Germinal center (tissue), 1 donor: ENCODE measurements at places on chromosomes 13 and 19.

DNA sequence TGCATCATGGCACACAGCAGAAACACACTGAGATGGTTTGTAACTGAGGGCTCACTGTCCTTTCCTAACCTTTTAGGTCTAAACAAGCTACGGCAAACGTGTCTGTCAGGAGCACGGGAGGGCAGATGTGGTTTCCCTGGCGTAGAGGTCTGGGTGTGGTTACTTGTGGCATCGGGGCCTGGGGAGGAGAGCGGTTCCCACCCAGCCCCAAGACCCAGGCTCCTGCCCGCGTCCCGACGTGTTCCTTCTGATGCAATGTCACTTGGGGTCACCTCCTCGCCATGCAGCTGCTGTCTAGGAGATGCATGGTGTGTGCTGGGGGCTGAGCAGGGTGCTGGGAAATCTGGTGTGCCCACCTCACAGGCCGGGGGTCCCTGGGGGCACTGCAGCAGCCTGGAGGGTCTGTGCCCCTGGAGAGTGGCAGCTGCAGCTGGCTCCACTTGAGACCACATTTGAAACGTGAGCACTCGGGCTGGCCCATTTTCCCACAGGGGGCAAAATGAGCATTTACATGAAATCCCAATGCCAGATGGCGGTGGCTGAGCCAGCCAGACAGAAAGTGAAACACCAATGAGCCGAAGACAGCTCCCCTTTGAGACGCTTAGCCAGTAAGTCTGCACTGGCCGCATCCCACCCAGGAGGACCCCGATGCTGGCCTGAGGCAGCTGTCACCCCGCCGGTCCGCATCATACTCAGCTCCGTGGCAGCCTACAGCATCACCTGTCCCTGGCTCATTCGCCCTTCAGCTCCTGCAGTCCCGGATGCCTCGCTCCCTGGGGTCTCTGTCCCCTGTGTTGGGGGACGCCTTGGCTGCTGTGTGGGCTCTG, 22.3 kb upstream of the MYDGF start:
- no peak for DNase-seq

DNA sequence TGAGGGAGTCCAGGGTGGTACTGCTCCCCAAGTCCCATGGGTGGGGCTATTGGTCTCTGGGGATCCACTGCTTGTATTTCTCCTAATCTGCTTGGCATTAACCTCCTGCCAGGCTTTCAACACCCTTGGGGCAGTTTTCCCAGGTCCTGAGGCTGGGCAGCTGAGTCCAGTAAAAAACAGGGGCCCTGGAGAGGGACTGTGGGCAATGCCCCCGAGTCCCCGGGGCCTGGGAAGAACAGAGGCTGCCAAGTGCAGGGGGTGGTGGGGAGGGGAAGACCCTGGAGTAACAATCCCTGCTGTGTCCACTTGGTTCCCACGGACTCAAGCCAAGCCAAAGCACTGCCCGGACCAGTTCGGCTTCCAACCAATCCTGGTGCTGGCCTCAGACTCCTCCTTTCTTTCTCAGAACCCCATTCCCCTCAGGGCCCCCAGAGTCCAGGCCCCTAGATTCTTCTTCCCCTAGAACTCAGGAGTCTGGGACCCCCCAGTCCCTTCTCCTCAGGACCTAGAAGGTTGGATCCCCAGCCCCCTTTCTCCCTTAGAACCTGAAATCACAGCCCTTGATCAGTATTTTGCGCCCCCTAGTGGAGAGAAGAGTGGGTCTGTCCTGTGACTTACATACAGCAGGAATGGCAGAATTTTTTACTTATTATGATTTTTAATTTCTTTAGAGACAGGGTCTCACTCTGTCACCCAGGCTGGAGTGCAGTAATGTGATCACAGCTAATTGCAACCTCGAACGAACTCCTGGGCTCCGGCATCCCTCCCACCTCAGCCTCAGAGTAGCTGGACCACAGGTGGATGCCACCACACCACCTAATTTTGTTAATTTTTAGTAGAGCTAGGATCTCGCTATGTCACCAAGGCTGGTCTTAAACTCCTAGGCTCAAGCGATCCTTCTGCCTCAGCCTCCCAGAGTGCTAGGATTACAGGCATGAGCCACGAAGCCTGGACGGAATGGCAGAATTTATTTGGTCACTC, 3.7 kb upstream of the CLPTM1 start:
- peak; percentile 82 for DNase-seq

DNA sequence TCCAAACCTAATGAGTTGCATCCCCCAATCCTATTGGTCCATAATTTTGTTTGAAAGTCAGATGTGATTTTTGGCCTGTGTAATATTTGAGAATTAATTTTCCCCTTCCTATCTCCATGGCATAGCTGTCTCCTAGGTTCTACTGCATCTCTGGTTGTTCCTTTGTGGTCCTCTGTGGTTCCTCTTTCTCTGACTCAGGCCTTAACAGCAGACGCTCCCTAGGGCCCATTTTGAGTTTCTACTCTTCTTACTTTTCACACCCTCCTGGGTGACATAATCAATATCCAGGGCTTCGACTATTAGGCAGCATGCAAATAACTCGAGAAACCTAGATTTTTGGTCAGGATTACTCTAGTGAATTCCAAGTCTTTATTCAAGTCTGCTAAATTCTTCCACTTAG, 160.7 kb downstream of the RFC3 start:
- no peak for DNase-seq

DNA sequence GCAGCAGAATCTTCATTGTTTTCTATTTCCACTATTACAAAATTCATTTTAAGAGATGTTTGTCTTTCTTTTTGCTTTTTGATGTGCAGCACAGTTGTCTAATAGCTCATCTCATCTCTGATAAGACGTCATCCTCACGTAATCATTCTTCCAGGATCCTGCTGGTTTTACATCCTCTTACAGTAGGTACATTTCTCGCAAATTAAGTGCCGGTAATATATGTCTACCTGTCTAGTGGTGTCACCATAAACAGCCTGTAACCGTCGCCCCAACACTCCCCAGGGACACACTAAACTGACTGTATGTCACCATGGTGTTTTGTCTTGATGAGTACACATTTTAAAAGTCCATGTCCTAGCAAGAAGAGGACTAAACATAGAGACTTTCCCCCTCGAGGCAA, 94.5 kb upstream of the VSTM2B start:
- no peak for DNase-seq

GRCh38 chr13:99275093-99275469, 16.9 kb upstream of the GPR18 start:
- no peak for DNase-seq

- no peak for DNase-seq
These were observed 70.5 kb upstream of the CSNK1A1L start for GRCh38 chr13:37175996-37176395.

DNA sequence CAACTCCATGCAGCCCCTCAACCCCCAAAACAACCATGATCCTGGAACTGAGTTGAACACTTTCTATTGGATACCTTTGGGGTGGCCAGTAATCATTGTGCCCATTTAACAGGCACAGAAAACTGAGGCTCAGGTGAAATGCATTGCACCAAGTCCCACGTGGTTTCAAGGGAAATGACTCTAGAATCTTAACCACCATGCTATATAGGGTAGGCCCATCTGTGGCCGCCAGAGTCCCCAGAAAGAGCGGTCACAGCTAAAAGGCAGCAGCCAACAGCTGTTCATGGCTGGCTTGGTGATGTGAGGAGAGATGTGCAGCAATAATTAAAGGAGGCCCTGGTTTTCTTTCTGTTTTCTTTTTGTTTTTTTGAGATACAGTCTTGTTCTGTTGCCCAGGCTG, 2.6 kb downstream of the CNN1 start:
- no peak for DNase-seq

DNA sequence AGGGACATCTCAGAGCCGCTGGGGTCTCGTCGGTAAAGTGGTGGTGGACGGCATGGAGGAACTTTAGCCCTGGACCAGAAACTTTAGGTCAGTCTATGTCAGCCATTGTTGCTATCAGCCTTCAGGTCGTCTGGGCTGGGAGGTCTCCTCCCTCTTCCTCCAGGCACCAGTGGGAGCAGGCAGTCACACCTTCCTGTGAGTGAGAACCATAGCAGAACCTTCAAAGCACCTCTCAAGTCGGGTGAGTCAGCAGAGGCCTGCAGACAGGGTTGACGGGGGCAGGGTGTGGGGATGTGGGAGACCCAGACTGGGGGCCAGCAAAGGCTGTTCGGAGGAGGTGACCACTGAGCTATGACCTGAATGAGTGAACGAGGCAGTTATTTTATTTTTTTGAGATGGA, 15.4 kb upstream of the SBNO2 start:
- DNase-seq: no peak

DNA sequence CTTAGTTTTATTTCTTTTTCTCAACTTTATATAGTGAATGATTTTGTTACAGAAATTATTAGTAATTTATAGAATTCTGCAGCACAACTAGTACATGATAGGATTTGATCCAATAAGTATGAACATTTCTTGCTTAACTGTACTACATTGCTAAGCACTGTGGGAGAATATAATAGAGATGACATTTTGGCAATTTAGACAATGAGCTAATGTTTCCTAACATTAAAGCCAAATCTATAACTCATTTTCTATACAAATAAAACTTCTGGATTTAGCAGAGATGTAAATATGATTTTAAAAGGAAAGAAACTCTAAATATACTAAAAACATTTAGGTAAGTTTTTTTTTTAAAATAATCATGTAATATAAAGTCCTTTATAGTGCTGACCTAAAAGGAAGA, 87.3 kb downstream of the FNDC3A start:
- DNase-seq: no peak

DNA sequence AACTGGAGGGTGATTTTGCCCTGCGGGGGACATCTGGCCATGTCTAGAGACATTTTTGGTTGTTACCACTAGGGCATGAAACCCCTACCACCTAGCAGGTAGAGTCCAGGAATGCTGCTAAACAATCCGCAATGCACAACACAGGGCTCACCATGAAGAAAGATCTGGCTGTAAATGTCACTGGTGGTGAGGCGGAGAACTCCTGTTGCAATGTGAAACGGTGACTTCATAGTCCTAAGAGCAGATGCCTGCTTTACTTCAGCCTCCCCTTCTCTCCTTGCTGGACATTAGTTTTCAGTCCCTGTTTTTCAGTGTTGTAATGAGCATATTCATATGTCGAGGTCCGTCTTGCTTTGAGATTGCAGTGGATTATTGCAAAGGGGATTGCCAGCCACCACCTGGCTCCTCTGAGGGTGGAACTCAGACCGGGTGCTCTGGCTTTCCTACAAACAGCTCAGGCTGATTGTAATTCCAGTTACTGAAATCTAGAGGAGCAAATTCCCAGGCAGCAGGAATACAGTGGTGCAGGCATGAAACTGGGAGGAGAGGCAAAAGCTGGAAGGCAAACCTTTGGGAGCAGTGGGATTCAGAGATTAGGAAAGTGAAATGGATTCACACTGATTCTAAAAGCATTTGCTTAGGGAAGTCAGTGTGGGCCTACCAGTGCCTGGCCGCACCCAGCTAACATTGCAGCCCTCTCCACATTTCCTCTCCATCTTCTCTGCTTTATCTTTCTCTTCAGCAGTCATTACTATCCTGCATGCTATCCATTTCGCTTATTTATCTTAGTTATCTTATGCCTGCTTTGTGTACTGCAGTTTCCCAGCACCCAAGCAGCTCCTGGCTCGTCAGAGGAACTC, 76.1 kb upstream of the PCDH8 start:
- no peak for DNase-seq

DNA sequence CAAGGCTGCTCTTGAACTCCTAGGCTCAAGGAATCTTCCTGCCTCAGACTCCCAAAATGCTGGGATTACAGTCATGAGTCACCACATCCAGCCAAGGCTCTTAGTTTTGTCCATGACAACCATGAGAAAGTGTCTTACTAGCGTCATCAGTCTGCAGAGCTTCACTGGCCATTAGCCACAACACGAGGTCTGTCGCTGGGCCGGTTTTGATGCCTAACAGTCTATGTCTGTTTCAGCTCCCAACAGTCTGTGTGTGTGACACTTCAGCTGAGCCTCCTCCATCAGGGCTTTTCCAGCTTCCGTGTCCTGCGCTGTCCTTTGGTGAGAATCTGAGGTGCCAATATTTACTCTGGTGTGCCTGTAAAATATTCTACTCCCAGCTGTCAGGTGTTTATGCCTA, 47.6 kb downstream of the CEP89 start:
- no peak for DNase-seq

DNA sequence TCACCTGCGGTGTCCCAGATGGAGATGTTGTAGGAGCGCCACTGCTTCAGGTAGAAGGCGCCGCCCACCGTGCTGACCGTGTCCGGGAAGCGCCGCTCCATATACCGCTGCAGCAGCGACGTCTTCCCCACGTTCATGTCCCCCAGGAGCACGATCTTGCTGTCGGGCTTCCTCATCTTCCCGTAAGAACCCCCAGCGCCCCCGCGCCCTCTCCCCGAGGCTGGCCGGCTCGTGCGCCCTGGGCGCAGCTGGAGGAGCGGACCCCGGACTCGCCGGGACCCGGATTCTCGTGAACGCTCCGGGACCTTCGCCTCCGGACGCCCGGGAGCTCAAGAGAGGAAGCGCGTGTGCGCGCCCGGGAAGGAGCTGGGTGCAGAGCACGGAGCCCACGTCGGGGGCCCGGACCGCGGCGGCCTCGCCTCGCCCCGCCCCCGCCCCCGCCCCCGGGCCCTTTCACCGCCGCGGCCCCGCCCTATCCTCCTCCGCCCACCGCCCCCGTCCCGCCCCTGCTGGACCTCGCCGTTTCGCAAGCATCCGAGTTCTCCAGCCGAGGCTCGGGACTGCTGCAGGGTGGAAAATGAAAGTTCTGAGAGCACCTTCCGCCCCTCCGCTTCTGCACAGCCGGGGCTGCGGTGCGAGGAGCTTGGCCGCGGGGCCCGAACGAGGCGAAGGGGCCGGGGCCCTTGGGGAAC, at the start of gene RAB20:
TSS of gene RAB20 (minus strand) at position 379 of the 692 bp plus-strand sequence. CDS start at position 176, 203 bp downstream.
- DNase-seq: peak; percentile 73

GRCh38 chr13:37868691-37869505, 674 bp downstream of the TRPC4 start:
- no peak for DNase-seq

DNA sequence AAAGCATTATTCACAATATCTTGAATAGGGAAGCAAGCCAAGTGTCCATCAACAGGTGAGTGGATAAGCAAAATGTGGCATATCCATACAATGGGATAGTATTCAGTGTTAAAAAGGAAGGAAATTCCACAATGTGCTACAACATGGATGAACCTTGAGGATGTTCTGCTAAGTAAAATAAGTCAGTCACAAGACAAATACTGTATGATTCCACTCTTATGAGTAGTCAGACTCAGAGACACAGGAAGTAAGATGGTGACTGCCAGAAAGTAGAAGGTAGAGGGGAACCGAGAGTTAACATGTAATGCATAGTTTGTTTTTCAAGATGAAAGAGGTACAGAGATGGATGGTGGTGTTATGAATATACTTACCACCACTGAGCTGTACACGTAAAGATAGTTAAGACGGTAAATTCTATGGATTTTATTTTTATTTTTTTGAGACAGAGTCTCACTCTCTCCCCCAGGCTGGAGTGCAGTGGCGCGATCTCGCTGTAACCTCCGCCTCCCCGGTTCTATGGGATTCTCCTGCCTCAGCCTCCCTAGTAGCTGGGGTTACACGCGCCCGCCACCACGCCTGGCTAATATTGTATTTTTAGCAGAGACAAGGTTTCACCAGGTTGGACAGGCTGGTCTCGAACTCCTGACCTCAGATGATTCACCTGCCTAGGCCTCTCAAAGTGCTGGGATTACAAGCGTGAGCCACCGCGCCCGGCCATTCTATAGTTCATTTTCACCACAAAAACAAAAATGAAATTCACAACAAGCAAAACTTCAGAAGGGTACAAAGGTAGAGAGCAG, 1.0 kb upstream of the CHAMP1 start:
- peak; percentile 25 for DNase-seq

GRCh38 chr13:59461411-59461810, 702.3 kb downstream of the DIAPH3 start:
- DNase-seq: no peak
